RPMI7951 (cell line): ENCODE measurements at places on chromosomes 4 and X.

DNA sequence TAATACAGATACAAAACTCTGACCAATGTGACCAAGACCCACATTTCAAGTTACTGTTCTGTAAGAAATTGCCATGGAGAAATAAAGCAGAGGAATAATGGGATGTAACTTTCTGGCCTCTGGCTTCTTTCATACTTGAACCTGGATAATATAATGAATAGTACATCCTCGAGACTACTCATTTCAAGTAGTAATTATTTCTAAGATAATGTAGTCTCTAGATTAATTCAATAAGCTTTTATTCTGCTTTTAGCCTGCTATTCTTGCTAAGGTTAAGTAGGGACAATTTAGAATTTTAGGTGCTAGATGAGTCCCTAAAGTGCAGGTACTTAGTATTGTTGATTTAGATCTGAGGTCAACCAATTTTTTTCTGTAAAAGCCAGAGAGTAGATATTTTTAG is 178.7 kb upstream of the IL15 start:
- no peak for DNase-seq

DNA sequence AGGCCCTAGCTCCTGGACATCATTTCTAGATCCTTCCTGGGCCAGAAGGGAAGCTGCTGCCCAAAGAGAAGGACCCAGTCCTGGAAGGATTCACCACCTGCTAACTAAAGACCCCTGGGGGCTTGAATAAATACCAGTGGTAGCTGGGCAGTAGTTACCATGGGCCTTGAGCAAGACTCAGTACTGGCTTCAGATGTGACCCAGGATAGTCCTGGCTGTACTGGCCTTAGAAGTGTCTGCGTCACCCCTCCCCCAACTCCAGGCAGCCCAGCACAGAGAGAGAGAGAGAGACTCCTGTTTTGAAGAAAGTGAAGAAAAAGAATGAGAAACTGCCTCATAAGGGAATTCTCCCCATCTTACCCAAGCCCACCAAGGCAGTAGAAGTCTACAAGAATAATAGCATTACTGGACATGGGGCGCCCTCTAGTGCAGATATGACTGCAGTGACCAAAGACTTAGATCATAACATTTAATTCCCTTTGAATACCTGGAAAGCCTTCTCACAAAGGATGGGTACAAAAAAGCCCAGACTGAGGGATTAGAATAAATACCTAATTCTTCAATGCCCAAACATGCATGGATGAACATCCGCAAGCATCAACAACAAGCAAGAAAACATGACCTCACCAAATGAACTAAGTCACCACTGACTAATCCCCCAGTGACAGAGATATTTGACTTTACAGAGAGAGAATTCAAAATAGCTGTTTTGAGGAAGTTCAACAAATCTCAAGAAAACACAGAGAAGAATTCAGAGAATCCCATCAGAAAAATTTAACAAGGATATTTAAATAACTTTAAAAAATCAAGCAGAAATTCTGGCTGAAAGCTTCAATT is 171.8 kb downstream of the HNRNPD start:
- peak; percentile 17 for DNase-seq

- no peak for DNase-seq
Measured at GRCh38 chr4:40600850-40601249, 28.8 kb downstream of the RBM47 start.

DNA sequence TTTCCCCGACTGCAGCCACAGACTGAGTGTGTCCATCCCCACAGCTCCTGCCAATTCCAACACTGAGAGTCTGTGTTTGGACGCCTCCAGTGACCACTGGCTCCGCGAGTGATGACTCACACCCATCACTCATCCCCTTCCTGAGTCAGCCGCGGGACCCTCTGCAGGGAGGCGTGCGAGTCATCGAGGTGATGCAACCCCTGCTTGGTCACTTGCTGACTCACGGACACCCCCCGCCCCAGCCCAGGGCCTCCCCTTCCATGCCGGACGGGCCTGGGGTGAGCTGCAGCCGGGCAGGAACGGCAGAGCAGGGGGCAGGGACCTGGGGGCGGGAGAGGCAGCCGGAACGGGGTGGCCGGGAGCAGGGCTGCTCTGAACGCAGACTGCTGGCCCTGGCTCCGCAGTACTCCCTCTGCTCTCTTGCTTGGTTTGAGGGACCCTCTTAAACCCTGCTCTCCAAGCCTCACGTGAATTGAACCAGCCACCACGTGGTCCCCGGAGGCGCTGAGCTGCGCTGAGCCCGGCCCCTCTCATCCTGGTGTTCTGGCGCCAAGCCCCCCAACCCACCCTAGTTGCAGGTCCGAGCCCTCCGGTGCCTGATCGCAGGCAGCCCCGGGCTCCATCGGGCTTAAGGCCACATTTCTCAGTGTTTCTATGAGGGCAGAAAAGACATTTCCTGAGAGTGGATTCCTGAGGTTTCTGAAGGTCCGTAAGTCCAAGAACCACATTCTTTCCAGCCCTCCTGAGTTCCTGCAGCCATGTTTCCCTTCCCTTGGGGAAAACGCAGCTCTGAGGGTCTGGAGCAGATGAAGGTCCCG is 32.4 kb downstream of the FGFRL1 start:
- DNase-seq: peak; percentile 98

GRCh38 chr4:166886718-166887117 is 347.6 kb downstream of the SPOCK3 start:
- no peak for DNase-seq

DNA sequence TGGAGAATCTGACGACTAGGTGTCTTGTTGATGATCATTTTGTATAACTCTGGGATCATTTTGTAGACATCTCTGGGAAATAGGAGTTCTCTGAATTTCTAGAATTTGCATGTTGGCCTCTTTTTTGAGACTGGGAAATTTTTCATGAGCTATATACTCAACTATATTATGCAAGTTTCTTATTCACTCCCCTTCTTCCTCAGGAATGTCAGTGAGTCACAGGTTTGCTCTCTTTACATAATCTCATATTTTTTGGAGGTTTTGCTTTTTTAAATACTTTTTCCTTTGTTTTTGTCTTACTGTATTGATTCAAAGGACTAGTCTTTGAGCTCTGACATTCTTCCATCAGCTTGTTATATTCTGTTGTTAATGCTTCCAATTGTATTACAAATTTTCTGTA is 1324.2 kb downstream of the TECRL start:
- DNase-seq: no peak

DNA sequence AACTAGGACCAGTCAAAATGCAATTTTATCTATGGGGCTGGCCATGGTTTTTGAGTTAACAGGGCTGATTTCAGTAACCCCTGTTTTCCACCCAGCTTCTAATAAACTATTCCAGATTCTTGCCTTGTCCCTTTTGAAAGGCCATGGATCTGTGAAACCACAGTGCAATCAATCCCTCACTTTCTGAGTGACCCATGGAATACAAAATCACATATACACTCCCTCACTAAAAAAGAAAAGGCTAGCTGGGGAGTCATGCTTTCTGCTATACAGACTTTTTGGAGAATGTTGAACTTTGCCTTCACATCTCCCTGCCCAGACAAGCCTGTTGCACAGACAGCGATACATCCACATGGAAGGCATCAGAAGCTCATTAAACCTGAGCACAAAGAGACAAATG is 47.9 kb downstream of the MAD2L1 start:
- DNase-seq: no peak

- no peak for DNase-seq
Measured at GRCh38 chr4:141118381-141118780, 14.9 kb downstream of the RNF150 start.

DNA sequence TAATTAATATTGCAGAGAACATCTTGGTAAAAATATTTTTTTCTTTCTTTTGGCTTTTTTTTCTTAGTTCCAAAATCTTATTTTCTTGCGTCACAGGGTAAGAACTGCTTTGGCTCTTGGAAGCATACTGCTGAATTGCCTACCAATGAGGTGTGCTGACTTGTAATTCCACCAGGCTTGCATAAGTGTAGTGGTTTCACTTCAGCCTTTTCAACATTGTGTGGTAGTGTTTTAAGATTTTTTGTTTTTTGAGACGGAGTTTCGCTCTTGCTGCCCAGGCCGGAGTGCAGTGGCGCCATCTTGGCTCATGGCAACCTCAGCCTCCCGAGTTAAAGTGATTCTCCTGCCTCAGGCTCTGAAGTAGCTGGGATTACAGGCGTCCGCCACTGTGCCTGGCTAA is 42.4 kb downstream of the N4BP2 start:
- no peak for DNase-seq

GRCh38 chrX:117895418-117895817 is 221.2 kb downstream of the KLHL13 start:
- no peak for DNase-seq

GRCh38 chrX:22035236-22035635 is 3.1 kb downstream of the PHEX start:
- DNase-seq: no peak

GRCh38 chr4:110878956-110879355 is 256.1 kb upstream of the PITX2 start:
- no peak for DNase-seq

GRCh38 chr4:82053396-82053795 is 320.4 kb downstream of the HNRNPD start:
- DNase-seq: no peak

GRCh38 chr4:63607169-63607872 is 801.9 kb downstream of the TECRL start:
- no peak for DNase-seq

DNA sequence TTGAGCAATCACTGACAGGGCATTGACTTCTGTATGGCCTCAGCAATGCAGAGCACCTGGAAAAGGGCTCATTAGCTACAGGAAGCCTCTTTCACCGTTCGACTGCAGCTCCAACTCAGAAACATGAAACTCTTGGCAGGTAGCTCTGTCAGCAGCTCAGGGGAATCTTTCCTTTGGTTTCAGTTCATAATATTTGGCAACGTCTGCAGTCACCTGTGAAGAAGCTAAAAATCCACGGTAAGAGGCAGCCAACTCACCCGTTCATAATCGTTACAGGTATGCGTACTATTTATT is 354.9 kb downstream of the CAMK2D start:
- no peak for DNase-seq

GRCh38 chr4:174157106-174157607 is 126.3 kb downstream of the FBXO8 start:
- no peak for DNase-seq

DNA sequence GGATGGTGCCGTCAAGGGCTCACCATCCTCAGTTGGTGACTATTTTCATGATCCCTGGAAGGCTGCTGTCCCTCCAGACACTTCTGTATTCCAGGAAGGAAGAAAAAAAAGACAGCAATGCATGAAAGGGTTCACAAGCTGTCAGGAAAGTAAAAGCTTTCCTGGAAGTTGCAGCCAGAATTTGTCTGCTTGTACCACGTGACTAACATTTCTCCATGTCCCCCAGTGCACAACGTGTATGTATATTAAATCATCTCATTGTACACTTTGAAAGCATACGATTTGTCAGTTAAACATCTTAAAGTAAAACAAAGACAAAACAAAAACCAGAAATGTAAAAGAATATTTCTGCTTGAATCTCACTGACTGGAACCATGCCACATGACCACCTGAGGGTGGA is 127.4 kb upstream of the CLNK start:
- DNase-seq: no peak

DNA sequence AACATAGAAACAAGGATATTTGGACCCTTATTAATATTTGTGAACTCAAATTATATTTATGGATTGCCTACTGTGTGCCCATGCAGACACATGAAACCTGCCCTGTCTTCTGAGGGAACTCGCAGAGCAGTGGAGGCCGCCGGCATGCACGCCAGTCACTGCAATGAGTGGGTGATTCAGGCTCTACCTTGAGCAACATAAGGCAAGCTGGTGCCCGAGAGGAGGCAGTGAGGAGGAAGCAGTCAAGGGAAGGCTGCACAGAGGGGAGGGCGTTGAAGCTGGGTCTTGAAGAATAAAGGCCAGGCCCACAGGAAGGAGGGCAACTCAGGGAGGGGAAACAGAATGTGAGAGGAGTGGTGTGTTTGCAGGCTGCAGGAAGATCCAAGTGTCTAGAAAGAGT is 52.8 kb downstream of the PPEF2 start:
- peak; percentile 19 for DNase-seq

GRCh38 chrX:1545776-1546408 is 8.9 kb upstream of the P2RY8 start:
- no peak for DNase-seq

GRCh38 chr4:35604252-35604651 is 640.1 kb downstream of the ARAP2 start:
- no peak for DNase-seq
